Activated T-helper 1 cell treated with anti-CD3 and anti-CD28 coated beads, Interleukin-12 subunit alpha, Interleukin-12 subunit beta, Interleukin-2, Interleukin-4 antibody, amounts not matched to agents 30 ng/mL and 10 ng/mL and 1 ng/mL, durations not matched to agents 14 hours and 24 hours and 36 hours (primary cell): ENCODE measurements at places on chromosomes 2 and 18. TPM values are rescaled to one million over a fixed set of nuclear protein-coding genes. Genes with fewer than 3 reads are reported as not detected.

The ASB3 gene
- total RNA-seq = 18.6 and 21.5 TPM in 2 replicates

The SCYGR1 gene
- total RNA-seq = not detected in 2 replicates

The HMSD gene
- total RNA-seq = 19.7 and 27.8 TPM in 2 replicates

The SLC4A5 gene
- total RNA-seq = 0.47 and 0.71 TPM in 2 replicates

The MYO5B gene
- total RNA-seq = 0.12 TPM in 1 of 2 replicates, not detected in the other

The ZSWIM2 gene
- not detected in 2 replicates for total RNA-seq

The LAMA3 gene
- total RNA-seq = not detected in 2 replicates

The INHA gene
- total RNA-seq = not detected in 2 replicates

The ODC1 gene
- total RNA-seq = 235 and 247 TPM in 2 replicates

The NOL4 gene
- total RNA-seq = not detected in 2 replicates

The SPP2 gene
- total RNA-seq = not detected in 2 replicates

The IRS1 gene
- 3.8 and 4.2 TPM in 2 replicates for total RNA-seq

The NRP2 gene
- 56.9 and 64.0 TPM in 2 replicates for total RNA-seq

The ASB18 gene
- not detected in 2 replicates for total RNA-seq

The CAPN10 gene
- total RNA-seq = 49.8 and 55.4 TPM in 2 replicates

The CDH20 gene
- total RNA-seq = not detected in 2 replicates

The FOXI3 gene
- not detected in 2 replicates for total RNA-seq

The TMEM198 gene
- 2.9 and 3.3 TPM in 2 replicates for total RNA-seq

The ATP6V1C2 gene
- 0.05 and 0.24 TPM in 2 replicates for total RNA-seq

The POTEI gene
- not detected in 2 replicates for total RNA-seq

The DYNAP gene
- not detected in 2 replicates for total RNA-seq

The PSMA8 gene
- 0.44 and 0.49 TPM in 2 replicates for total RNA-seq

The ANKRD30B gene
- not detected in 2 replicates for total RNA-seq

The CXCR1 gene
- total RNA-seq = not detected in 2 replicates

The B4GALT6 gene
- total RNA-seq = 1.8 and 3.0 TPM in 2 replicates

The AP1S3 gene
- total RNA-seq = 11.9 and 14.4 TPM in 2 replicates

The APLF gene
- 2.3 and 3.0 TPM in 2 replicates for total RNA-seq

The RMC1 gene
- total RNA-seq = 56.3 and 56.7 TPM in 2 replicates

The RAB12 gene
- total RNA-seq = 18.9 and 19.2 TPM in 2 replicates

The EML6 gene
- total RNA-seq = 0.37 and 0.44 TPM in 2 replicates

The ZNF396 gene
- 0.56 and 0.60 TPM in 2 replicates for total RNA-seq

The CDH19 gene
- total RNA-seq = not detected in 2 replicates

The AKAIN1 gene
- total RNA-seq = not detected in 2 replicates

The LBX2 gene
- total RNA-seq = 0.54 and 1.1 TPM in 2 replicates

The CPS1 gene
- 0.18 and 0.73 TPM in 2 replicates for total RNA-seq

The CYP27A1 gene
- 0.24 and 0.39 TPM in 2 replicates for total RNA-seq

The SAG gene
- total RNA-seq = 0.08 and 0.32 TPM in 2 replicates

The DSG4 gene
- total RNA-seq = not detected in 2 replicates

The CSRNP3 gene
- total RNA-seq = not detected in 2 replicates

The HAUS1 gene
- 41.8 and 42.1 TPM in 2 replicates for total RNA-seq

The AUP1 gene
- 178 and 187 TPM in 2 replicates for total RNA-seq

The RPRM gene
- 0.20 TPM in 1 of 2 replicates, not detected in the other for total RNA-seq

The ESPNL gene
- total RNA-seq = 0.05 and 0.20 TPM in 2 replicates

The KCNG2 gene
- not detected in 2 replicates for total RNA-seq

The DDX1 gene
- 104 and 111 TPM in 2 replicates for total RNA-seq

The HNMT gene
- not detected in 2 replicates for total RNA-seq

The C1QL2 gene
- total RNA-seq = not detected in 2 replicates

The CFAP221 gene
- not detected in 2 replicates for total RNA-seq

The PRKAG3 gene
- total RNA-seq = not detected in 2 replicates

The SP140 gene
- 235 and 243 TPM in 2 replicates for total RNA-seq

The RUFY4 gene
- 0.64 and 0.67 TPM in 2 replicates for total RNA-seq

The CYP26B1 gene
- not detected in 2 replicates for total RNA-seq

The CNGA3 gene
- not detected in 2 replicates for total RNA-seq

The RASGRP3 gene
- 3.6 and 4.1 TPM in 2 replicates for total RNA-seq

The EVX2 gene
- not detected in 2 replicates for total RNA-seq

The SLC5A7 gene
- not detected in 2 replicates for total RNA-seq

The AOX1 gene
- total RNA-seq = 0.05 TPM in 1 of 2 replicates, not detected in the other

The CFAP65 gene
- not detected in 2 replicates for total RNA-seq

The TMEM37 gene
- total RNA-seq = not detected in 2 replicates
